LoVo (cell line): ENCODE measurements at places on chromosomes 12 and 14.

- DNase-seq: peak; percentile 55
These were observed 66.8 kb downstream of the C14orf132 start for GRCh38 chr14:96105926-96106441.

DNA sequence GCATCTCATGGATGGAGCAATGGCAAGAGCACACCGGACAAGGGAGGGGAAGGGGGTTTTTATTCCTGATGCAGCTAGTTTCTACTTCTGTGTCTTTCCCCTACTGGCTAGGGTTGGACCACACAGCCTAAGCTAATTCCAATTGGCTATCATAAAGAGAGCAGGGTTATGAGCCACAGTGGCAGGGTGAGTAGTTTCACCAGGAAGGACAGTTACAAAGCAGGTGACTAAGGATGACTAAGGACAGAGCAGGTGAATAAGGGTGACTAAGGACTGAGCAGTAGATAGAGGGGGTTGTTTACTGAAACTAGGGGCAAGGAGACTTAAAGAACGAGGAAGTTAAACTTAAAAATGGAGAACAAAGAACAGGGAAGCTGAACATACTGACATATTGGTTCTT is 321.4 kb upstream of the SEL1L start:
- DNase-seq: no peak

GRCh38 chr14:50844391-50844790 is 13.4 kb upstream of the NIN start:
- DNase-seq: no peak

DNA sequence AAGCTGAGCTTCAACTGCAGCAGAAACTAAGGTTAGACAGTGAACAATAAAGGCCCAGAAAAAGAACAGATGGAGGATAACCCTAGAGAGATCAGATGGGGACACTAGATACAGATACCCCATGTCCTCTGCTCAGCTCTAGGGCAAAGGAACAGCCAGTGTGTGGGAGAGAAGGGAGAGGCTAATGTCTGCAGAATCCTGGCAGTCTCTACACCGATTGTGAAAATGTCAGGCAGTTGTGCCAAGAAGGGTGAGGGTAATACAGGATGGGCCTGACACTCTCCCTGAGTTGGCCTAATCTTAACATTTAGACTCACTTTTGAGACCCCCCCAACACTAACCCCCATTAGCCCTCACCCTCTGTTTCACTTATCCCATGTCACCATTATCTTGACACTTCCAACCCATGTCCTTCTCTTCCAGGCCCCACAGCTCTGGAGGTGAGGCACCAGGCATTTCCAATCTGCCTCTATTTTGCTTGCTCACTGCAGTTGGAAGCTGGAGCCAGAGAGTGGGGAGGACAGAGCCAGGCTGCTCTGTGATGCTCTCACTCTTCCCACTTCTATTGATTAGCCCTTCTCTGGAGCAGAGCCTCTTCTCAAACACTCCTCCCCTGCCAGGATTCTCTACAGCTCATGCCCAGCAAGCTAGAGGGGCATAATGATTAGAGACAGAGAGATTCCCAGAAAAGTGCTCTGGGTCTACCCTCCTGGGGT is 3.0 kb upstream of the BLOC1S1 start:
- no peak for DNase-seq

DNA sequence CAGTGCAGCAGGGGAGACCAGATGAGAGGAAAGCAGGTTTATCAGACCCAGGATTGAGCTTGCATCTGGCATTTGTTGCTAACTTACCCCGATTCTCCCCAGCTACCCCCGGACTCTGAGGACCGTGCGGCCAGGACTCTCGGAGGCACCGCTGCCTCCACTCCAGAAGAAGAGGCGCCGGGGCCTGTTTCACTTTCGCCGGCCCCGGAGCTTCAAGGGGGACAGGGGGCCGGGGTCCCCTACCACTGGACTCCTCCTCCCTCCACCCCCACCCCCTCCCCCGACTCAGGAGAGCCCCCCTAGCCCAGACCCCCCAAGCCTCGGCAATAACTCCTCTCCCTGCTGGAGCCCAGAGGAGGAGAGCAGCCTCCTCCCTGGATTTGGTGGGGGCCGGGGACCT is 6.5 kb upstream of the CPNE6 start:
- no peak for DNase-seq

GRCh38 chr12:131755305-131756113 is 44.6 kb downstream of the SFSWAP start:
- peak; percentile 28 for DNase-seq

- DNase-seq: no peak
These were observed 145.0 kb downstream of the BTG1 start for GRCh38 chr12:92000597-92000996.

GRCh38 chr12:4109826-4110225 is 163.7 kb upstream of the CCND2 start:
- DNase-seq: no peak

DNA sequence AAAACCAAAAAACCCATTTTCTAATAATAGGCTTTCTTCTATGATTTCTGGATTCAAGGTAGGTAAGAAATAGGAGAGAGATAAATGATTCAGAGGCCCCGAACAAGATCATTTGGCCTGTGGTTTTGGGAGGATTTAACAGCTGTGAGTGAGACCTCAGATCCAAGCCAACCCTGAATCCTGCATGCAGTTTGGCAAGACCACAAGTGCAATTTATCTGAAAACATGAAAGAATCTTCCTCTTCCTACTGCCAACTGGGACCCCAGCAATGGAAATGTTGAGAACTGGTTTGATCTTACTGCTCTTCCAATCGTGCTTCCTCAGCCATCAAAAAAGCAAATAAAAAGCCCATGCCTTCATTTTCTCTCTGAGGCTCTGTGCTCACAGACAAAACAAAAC is 519.7 kb upstream of the TBX3 start:
- DNase-seq: no peak

GRCh38 chr14:21923820-21924219 is 250.2 kb upstream of the OR4E1 start:
- DNase-seq: no peak

DNA sequence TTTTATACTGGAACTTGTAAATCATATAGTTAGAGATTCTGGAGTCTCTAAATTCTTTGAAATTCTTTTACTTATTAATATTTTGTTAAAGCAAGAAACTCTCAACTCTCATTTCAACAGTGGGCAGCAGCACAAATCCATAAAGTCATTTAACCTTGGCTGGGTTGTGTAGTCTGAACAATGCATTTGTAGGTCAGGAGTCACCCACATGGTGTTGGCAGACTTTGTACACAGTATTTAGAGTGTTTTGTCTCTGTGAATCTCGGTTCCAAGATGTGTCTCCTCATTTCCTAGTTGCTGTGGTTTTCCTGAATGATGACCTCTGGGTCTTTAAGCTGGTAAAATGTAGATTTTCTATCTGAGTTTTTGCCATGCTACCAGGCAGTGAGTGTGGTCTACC is 20.8 kb upstream of the STRAP start:
- DNase-seq: no peak

DNA sequence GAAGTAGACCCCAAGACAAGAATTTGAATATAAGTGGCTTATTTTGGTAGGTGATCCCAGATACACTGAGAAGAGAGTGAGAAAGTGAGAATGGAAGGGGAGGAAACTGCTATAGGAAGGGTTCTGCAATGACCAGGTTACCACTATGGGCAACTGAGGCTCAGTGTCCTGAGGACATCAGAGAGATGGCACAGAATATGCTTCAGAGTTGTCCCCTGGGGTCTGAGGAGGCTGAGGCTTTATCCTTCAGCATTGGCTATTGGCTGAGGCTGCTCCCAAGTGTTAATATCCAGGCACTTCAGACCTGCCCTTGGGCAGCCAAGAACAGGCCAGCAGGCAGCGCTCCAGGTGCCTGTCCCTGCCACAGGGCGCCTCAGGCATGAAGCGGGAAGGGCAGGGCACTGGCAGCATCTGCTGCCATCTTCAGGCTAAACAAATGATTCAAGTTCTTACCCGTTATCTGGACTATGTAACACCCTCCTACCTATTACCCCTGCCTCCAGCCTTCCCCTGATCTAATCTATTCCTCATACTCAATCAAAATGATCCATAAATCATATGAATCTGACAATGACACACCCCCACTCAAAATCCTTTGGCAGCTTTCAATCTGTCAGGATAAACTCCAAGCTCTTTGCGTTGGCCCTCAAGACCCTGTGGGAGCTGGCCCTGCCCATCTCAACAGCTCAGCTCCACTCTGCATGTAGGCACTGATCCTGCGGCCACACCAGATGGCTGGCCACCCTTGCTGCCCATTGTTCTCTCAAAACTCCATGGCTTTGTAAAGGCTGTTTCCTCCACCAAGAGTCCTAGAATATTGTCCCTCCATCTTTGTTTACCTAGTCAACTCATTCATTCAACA is 42.4 kb downstream of the CKAP4 start:
- DNase-seq: peak; percentile 42

DNA sequence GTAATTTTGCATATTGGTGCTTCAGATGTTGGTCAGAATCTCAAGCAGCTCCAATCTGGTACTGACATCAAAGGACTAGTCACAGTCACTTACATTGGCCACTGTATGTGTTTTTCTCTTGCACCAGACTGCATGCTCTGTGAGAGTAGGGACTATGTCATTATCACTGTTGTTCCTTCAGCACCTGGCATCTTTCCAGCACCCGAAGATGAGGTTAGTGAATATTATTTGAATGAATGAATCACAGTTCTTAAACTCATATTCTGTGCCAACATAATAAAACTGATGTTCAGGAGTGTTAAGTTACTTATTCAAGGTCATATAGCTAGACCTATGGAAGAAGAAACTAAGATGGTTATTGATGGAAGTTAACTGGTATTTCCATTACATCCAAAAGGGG is 204.5 kb upstream of the TBX3 start:
- peak; percentile 12 for DNase-seq

DNA sequence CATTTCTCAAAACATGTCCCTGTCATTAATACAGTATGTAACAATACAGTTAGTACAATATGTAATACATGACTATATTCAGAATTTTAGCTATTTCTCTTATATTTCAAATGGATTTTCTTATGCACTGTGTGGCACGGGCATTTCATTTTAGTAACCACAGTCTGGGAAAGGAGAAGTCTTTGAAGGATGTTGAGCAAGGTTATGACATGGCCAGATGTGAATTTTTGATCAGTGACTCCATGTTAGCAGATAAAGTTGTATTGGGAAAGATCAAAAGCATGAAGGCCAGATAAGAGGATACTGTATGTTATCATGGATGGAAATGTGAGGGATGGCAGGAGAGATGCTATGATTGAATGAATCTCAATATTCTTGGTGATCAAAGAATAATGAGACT is 285.2 kb downstream of the NAV3 start:
- DNase-seq: no peak

GRCh38 chr14:64758025-64758521 is 53.8 kb downstream of the PLEKHG3 start:
- DNase-seq: no peak

GRCh38 chr14:91207008-91207407 is 37.5 kb downstream of the GPR68 start:
- no peak for DNase-seq

DNA sequence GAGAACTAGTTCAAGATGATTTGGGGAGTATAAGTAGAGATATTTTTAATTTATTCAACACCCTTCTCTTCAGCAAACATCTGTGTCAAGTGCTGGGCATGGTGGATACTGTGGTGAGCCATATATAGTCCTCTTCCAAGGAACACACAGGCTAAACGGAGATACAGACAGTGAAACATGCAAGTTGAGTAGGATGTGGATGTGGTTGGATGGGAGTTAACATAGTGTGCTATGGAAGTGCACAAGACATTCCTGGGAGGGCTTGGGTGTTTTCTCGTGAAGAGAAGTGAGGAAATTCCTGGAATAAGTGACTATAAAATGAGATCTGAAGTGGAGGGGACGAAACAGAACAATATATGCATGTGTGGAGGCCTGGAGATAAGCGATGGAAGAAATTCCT is 181.1 kb upstream of the NPAS3 start:
- no peak for DNase-seq

DNA sequence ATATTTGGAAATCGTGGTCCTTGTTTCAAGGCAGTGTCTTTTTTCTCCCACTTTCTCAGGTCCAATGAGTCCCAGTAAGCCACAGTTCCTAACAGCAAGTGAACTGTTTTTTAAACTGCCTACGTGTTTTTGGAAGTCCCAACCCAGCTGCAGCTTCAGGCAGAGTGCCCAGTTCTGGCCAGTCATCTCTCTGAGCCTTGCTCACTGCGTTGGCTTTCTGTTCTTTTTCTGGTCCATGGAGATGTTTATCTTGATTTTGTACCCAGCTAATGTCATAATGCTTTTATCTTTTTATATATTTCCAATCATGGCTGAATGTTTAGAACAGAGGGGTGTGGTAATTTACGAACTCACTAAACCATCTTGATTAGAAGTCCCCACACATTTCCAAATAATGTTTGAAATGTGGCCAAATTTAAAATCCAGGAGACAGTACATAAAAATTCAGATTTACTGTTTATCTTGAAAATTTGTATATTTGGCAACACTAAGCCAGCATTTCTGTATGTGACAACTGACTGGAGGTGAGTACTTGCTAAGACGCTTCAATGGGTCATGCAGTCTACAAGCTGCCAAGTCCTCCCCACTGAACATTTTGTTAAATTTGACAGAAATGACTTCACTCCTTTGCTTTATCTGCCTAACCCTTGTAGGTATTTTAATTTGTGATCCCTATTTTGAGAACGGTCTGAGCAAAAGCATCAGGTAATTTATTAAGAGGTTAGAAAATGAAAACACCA is 46.1 kb upstream of the OTOGL start:
- DNase-seq: no peak

DNA sequence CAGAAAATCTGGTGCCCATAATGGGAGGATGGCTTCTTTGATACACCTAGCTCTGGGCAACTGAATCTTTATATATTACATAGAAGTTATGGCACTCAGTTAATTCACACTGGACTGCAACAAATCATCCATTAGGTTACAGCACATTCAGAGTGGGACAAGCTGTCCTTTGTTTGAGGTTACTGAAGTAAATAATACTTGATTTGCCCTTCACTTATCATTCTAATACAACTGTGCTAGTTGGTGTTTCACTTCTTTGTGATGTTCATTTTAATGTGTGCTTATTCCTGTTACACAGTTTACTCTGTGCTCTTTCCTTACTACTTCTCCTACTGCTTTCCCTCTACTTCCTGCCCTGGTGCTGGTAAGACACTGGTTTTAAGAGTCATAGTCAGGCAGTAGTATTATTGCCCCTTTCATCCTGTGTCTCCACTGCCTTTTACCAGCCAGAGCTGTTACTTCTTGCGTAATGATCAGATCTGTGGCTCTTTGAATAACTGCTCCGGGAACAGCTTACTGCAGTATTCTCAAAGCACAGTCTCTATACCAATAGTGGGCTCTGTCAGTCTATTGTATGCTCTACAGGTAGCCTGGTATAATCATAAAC is 36.4 kb upstream of the GXYLT1 start:
- peak; percentile 30 for DNase-seq

DNA sequence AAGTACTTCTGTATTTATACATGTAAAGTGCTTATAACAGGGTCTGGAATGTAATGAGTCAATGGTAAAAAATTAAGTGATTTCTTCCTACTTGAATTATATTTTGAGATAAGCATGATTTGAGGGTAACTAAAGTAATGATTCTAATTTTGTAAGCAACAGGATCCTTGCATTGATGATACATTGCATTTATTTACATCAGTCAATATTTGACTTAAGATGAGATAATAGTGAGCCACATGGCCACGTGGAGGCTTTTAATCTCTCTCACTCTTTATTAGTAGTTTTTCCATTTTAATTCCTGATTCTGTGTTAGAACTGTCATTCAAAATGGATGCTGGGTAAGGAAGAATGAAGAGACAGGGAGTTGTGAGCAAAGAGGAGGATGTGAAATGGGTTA is 298.1 kb upstream of the PRICKLE1 start:
- DNase-seq: no peak

GRCh38 chr12:71787580-71787979 is 32.9 kb downstream of the RAB21 start:
- no peak for DNase-seq
